ENCODE measurements at places on chromosomes 12 and 14. TPM values are rescaled to one million over a fixed set of nuclear protein-coding genes. Genes with fewer than 3 reads are reported as not detected.

TXNDC16 gene
- total RNA-seq = 5.2 TPM

SLCO1B3 gene
- not detected for total RNA-seq

SLCO1B1 gene
- not detected for total RNA-seq

TRAF3 gene
- 89.8 TPM for total RNA-seq

OR10G2 gene
- total RNA-seq = not detected

VRTN gene
- total RNA-seq = not detected

AP4S1 gene
- total RNA-seq = 15.9 TPM

HOXC5 gene
- not detected for total RNA-seq

TAS2R20 gene
- 3.4 TPM for total RNA-seq

FBLN5 gene
- 0.37 TPM for total RNA-seq

HOXC12 gene
- total RNA-seq = not detected

ALDH6A1 gene
- total RNA-seq = 14.9 TPM

ST8SIA1 gene
- total RNA-seq = not detected

AQP5 gene
- not detected for total RNA-seq

PTCSC3 gene
- total RNA-seq = not detected
